ENCODE measurements at places on chromosomes 4 and X.

DNA sequence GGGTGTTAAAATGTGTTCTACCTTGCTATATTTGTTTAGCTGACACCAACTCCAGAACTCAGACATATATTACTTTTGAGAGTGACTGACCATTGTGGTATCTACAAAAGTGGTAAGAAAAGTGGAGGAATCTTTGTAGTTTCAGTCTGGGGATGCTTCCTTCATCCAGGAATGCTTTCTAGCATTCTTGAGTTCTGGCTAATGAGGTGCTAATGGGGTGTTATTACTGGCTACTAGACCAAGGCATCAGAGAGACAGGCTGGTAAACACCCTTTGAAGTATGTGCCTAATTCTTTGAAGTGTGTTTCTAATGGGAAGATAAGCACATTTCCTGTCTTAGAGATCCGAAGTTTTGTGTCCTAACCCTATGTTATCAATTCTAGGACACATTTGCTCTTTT, 310.4 kb downstream of the SPRY1 start:
- no peak for DNase-seq

DNA sequence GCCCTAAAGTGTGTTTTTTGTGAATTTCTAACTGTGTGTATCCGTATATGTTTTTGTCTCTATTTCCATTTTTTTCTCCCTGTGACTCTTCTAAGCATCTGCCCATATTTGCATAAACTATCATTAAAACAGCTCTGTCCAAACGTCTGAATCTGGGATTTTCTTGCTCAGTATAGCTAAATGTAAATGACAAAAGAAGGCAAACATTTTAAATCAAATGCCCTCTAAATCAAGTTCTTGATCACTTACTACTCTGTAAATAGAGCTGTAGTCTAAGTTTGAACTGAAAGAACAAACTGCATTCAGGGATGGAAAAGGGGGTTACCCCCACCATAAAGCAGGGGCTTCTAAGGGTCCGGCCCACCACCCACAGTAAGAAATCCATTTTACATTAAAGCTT, 432.0 kb upstream of the FAM241A start:
- no peak for DNase-seq

GRCh38 chr4:48481581-48481980, 1.6 kb upstream of the SLC10A4 start:
- DNase-seq: no peak

- no peak for DNase-seq
Measured at GRCh38 chr4:103754844-103755243, 35.1 kb upstream of the TACR3 start.
